ENCODE measurements at places on chromosomes 7 and 10.

DNA sequence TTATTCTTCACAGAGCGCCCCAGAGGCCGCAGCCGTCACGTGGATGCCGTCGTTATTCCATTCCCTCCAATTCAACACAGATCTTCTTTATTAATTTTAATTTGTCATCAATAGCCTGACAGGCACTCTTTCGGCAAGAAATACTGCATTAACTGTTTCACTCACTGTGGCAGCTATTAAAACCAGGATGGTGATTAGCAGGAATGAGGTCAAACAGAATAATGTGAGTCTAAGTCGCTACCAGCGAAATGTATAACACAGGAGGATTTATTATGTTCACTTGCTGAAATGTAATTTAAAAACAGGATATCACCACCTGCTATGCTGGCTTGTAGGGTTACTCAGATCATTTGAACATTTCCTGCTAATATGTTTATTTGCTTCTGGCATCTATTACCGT is 74.2 kb upstream of the MGMT start:
- DNase-seq: no peak

- peak; percentile 63 for DNase-seq
Observed at GRCh38 chr10:27072436-27073114, 27.7 kb downstream of the ANKRD26 start.

GRCh38 chr7:96982586-96982985 is 22.8 kb upstream of the DLX6 start:
- no peak for DNase-seq

DNA sequence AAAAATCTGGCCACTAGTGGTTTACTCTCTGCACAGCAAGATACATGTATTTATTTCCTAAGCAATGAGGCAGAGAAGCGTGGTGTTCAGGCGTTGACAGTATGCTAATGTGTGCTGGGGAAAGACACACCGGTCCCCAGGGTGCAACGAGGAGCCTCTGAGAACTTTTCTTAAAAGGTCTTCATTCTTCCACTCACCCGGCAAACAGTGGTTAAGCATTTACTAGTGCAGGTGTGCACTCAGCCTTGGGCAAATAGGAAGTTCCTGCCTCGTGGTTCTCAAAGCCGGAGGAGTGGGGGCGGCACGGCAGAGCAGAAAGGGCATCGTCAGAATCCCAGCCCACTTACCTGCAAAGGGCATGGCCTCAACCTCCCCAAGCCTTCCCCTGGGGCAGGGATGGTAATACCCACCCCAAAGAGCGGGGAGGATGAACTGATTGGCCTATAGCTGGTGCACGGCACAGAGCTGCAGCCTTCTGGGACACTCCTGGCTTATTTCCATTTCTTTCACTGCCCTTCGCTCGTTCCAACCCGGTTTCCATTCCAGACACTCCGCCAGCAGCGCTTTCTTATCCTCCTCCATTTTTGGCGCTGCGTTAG is 184.3 kb upstream of the CTBP2 start:
- DNase-seq: no peak

GRCh38 chr7:123771846-123772245 is 23.0 kb upstream of the WASL start:
- DNase-seq: no peak

DNA sequence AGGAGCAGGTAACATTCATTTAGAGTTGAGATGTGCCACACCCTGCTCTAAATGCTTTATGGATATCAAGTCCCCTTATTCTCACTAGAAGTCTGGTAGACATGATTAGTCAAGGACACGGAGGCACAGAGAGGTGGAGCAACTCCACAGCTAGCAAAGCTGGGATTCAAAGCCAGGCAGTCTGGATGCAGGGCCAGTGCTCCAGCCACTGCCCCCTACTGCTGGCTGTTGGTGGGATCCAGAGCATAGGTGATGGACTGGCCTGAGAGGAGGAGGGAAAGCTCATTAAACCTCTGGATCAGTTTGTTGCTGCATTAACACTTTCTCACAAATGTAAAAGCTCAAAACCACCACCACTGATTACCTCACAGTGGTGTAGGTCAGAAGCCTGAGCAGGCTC is 22.6 kb upstream of the KBTBD2 start:
- no peak for DNase-seq

DNA sequence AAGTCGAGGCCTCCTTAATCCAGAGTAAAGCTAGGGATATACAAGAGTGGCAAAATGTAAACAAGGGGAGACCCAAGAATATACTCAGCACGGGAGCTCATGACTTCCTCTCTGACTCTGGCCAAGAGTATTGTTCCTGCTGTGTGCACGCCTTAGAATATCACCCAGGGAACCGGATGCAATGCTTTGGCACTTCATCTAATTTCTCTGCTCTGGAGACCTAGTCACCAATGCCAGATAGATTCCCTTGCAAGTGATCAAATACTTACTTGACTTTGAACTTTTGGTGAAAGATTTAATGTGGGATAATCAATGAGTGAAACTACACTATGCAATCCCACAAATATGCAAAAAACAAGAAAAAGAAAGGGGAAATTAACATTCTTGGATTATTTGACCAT is 695.5 kb downstream of the INHBA start:
- no peak for DNase-seq

DNA sequence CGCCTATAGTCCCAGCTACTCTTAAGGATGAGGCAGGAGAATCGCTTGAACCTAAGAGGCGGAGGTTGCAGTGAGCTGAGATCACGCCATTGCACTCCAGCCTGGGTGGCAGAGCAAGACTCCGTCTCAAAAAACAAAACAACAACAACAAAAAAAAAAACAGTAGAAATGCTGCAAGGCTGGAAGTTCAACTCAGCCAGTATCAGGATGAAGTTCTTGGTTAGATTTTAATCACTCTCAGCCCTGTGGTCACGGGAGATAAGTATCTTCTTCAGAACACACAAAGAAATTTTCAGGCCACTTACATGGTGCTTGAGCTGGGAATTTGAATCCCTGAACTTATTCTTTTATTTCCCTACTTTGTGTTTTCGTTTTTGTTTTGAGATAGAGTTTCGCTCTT is 120.4 kb downstream of the MARCHF5 start:
- DNase-seq: no peak

DNA sequence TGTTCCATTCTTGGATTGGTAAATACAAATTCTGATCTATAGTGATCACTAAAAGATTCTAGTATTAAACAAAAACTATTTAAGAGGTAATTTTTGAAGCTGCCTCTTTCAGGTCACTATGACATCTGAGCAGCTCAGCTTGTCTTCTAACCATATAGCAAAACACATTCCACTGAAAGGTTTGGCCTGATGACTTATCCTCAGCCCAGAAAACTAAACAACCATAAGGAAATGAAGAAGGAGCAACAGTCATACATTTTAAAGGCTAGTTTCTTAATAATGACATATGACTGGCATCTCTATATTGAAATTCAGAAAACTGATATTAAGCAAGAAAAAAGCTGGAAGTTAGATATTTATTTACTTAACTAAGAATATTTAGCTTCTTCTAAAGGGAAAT is 24.6 kb downstream of the NT5C2 start:
- DNase-seq: no peak

- DNase-seq: no peak
Observed at GRCh38 chr7:151664268-151664667, 144.6 kb upstream of the RHEB start.

GRCh38 chr7:33193308-33193864 is 64.0 kb downstream of the BBS9 start:
- no peak for DNase-seq

GRCh38 chr7:66766041-66766440 is 25.5 kb downstream of the RABGEF1 start:
- no peak for DNase-seq

GRCh38 chr7:44912775-44913347 is 27.5 kb upstream of the PURB start:
- no peak for DNase-seq

DNA sequence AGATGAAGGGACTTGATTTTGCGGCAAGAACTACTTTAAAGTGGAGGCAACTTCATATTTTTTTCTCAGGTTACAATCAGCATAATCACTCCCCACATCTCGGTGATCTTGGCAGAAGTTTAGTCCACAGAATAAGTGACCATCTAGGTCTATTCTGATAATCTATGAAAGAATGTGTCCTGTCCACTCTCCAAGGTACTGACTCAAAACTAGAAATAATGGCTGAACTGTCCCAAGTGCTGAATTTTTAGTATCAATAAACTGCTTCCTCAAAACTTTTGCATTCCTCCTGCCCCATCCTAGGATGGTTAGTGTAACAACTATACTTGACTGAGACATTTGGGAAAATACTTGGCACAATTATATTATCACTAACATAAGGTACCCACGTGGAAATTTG is 10.9 kb upstream of the CHRM2 start:
- DNase-seq: no peak

- peak; percentile 48 for DNase-seq
Observed at GRCh38 chr10:11469575-11470391, 141.7 kb downstream of the USP6NL start.

DNA sequence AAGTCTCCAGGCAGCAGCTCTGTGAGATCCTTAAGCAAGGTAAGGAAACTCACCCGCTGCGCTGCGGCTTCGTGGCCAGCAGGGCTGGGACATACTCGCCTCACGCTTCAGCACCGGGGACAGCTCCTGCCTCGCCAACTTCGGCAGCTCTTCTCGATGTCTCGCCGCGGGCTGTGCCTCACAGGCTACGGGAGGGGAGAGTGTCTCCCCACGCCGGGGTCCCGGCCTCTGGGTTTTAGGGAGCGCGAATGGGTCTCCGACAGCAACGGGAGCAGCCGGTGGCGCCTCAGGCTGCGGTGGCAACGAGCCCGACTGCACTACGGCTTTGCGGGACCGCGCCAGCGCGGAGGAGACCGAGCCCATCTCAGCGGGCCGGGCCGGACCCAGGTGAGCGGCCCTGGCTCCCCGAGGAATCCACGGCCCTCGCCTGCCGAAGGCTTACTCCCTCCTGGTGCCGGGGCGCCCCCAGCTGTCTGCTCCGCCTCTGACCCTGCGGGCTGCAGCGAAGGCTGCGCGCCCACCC is 62.4 kb downstream of the LSM5 start:
- peak; percentile 96 for DNase-seq

GRCh38 chr7:3922175-3922635 is 621.2 kb downstream of the SDK1 start:
- peak; percentile 50 for DNase-seq

GRCh38 chr7:29077176-29077575 is 69.2 kb downstream of the CPVL start:
- DNase-seq: no peak

- DNase-seq: no peak
Observed at GRCh38 chr7:121531175-121532070, 135.3 kb upstream of the FAM3C start.

DNA sequence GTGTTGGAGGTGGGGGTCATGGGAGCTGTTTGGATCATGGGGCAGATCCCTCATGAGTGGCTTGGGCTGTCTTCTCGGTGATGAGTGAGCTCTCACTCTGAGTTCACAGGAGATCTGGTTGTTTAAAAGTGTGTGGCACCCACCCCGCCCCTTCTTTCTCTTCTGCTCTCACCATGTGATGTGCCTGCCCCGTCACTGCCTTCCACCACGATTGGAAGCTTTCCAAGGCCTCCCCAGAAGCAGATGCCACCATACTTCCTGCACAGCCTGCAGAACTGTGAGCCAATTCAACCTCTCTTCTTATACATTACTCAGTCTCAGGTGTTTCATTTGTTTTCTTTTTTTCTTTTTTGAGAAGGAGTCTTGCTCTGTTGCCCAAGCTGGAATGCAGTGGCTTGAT is 170.0 kb downstream of the PTPN20 start:
- no peak for DNase-seq

- DNase-seq: no peak
Observed at GRCh38 chr10:70378122-70378521, 4.3 kb downstream of the LRRC20 start.

DNA sequence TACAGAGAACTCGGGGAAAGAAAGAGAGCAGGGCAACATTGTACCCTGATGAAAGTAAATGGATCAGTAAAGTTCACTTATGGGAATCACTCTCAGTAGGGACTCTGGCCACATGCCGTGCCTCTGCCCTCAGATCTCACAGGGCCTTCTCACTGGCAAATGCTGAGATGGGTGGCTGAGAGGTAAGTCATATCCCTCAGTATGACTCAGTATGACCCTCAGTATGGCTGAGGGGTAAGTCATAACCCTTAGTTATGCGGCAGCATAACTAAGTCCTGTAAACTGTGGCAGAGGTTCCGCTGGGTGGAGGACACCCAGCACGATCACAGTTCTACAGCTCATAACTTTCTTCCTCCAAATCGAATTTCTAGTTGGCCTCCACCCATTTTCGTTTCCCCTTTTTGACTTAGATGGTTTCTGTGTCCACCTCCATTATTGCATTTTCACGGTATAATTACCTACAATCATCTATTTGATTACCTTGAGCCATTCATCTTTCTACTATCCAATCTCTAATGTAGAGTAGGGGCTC is 26.5 kb upstream of the WNT16 start:
- no peak for DNase-seq

GRCh38 chr7:2062648-2063047 is 170.1 kb downstream of the MAD1L1 start:
- DNase-seq: no peak

- DNase-seq: peak; percentile 34
Observed at GRCh38 chr7:787332-788240, 44.7 kb upstream of the SUN1 start.

- DNase-seq: no peak
Observed at GRCh38 chr7:74258639-74259038, 4.4 kb upstream of the RFC2 start.

- no peak for DNase-seq
Observed at GRCh38 chr10:132596742-132597279, 59.2 kb downstream of the INPP5A start.

- DNase-seq: no peak
Observed at GRCh38 chr10:91210014-91210413, 10.4 kb upstream of the PCGF5 start.

- DNase-seq: peak; percentile 59
Observed at GRCh38 chr7:73423519-73424488, 9.8 kb upstream of the FZD9 start.

- DNase-seq: no peak
Observed at GRCh38 chr7:124724507-124725192, 40.9 kb downstream of the GPR37 start.

DNA sequence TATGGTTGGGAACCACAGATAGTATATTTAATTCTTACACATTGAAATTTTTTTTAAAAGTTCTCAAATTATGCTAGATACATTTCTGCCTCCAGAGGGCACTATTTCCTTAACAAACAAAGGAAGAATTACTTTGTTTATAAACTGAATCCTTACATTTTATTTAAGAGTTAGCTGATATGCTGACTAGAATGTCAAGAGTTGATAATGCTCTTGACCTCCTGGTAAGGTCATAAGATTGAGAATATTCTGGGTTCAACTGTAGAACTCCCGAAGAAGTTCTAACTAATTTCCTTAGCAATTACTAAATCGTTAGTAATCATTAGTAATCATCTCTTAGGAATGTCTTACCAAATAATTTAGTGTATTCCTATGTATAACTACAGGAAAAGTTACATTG is 95.3 kb upstream of the CYP26C1 start:
- DNase-seq: no peak

GRCh38 chr7:90655566-90655965 is 59.4 kb downstream of the CDK14 start:
- no peak for DNase-seq

DNA sequence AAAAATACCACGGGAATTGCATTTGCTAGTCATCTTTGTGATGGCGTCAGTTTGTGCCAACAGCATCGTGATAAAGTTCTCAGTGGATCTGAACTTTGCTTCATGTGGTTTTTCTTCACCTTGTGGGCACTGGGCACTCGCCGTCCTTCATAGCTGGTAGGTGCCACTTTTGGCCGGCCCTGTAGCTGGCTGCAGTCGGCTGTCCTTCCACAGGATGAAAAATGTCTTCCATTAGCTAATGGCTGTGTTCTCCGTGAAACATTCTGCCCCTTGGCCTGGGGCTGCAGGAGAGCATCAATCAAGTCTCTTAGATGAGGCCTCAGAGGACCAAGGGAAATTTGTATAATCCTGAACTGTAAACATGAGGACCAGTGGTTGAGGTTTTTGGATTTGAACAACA is 145.3 kb downstream of the DYNC1I1 start:
- no peak for DNase-seq
